ENCODE measurements at places on chromosomes 1 and 21.

DNA sequence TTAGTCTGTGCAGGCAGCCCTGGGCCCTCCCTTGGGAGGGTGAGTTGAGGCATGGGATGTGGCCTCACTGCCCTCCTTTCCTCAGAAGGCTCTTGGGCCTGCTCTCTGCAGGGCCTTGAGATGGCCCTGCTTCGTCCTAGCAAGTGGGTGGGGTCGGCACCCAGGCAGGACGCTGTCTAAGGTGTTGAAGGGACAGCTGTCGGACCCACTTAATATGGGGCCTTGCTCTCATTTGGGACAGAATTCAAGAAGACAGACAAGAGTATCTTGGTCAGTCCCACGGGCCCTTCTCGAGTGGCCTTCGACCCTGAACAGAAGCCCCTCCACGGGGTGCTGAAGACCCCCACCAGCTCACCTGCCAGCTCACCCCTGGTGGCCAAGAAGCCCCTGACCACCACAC, 26.0 kb upstream of the PDXK start:
- peak; percentile 28 for DNase-seq

GRCh38 chr1:162217706-162218105, 148.2 kb downstream of the NOS1AP start:
- DNase-seq = no peak

DNA sequence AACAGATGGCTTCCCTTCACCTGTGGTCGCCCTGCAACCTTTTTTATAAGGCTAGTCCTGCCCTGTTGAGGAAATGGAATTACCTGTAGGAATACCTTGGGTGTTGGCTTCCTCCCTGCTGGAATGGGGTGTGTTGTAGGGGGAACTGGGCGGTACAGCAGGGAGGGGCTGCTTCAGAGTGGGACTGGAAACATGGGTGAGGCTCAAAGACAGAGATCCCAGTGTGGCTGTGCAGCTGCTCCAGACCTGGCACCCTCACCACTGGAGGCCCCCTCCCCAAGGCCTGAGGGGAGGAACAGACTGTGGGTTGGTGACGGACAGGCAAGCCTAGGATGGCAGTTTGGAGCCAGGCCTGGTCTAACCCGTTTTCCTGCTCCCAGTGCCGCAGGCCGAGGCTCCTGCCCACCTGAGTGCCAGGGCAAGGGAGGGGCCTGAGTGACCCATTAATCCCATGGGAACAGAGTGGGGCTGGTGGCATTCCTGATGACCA, 4.5 kb downstream of the EFNA3 start:
- peak; percentile 52 for DNase-seq

GRCh38 chr1:198167436-198167934, 10.7 kb downstream of the NEK7 start:
- no peak for DNase-seq

DNA sequence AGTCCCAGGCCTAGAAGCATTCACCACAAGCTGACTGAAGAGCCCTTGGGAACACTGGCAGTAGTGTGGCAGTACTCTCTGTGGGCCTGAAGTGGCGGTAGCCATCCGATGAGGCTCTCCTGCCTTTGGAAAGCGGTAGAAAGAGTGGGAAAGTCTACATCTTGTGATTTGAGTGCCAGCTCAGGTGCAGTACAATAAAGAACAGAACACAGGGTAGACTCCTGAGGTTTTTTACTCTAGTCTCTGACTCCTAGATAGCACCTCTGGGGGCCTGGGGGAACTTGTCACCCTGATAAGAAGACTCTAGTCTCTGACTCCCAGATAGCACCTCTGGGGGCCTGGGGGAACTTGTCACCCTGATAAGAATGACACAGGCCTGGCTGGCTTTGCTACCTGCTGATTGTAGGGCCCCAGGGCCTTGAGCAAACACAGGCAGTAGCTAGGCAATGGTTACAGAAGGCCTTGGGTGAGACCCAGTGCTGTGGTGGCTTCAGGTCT, 18.0 kb upstream of the IL20 start:
- DNase-seq = peak; percentile 31

GRCh38 chr1:106043971-106044370, 1012.5 kb upstream of the PRMT6 start:
- no peak for DNase-seq

DNA sequence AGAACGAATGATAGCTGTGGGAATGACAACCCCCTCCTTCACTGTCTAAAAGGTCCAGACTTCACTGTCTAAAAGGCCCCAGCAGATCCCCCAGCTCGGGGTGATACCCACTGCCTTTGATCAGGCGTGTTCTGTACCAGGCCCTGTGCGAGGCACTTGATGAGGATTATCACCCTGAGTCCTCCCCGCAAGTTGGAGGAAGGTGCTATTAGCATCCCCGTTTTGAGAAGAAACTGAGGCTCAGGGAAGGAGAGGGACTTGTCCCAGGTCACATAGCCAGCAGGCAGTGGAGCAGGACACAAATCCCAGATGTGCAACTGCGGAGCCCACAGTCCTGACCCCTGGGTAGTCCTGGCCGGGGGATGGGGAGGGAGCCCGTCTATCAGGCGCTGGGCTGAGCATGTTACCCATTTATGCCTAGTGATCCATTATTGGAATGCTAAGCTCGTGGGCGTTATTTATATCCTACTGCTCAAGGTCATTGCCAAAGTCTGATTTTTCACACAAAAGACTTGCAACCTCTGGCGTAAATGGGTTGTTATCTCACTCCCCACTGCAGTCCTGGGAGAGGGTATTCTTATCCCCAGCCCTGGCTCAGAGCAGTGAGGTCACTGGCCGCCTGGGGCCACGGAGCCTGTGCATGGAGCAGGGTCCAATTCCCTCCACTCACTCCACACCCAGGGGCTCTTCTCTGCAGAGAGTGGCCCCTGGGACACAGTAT, 722.2 kb downstream of the MATN1 start:
- DNase-seq = no peak

DNA sequence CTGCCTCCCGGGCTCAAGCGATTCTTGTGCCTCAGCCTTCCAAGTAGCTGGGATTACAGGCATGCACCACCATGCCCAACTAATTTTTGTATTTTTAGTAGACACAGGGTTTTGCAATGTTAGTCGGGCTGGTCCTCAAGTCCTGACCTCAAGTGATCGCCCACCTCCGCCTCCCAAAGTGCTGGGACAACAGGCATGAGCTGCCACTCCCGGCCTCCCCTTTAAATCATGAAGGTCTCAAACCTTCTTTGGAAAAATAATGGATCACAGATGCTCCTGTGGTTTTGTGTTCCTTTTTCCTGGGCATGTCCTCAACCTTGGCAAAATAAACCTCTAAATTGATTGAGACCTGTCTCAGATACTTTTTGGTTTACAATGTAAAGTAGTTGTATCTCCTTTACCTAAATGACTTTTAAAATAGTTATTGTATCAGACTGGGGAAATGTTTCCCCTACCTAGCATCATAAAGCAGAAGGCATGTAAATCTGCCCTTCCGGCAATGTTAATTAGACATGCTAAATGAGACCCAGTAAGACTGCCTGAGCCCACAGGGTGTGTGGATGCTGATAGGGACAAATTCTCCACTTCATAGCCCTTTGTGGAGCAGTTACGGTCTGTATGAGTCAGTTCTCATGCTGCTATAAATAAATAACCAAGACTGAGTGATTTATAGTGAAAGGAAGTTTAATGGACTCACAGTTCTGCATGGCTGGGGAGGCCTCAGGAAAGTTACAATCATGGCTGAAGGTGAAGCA, 27.8 kb downstream of the CBR1 start:
- no peak for DNase-seq

- peak; percentile 87 for DNase-seq
Observed at GRCh38 chr1:147723691-147724323, 36.6 kb downstream of the GJA5 start.
